CD4-positive, alpha-beta T cell treated with Interleukin-6 for 4 hours (primary cell): ENCODE measurements at places on chromosomes 2 and 18.
A peak's percentile ranks its signal among the peaks of the same experiment; 100 is the strongest.

GRCh38 chr2:159982842-159983785, 79.3 kb downstream of the PLA2R1 start:
- no peak for DNase-seq

- DNase-seq, result no peak
These were observed 7.6 kb downstream of the ITM2C start for GRCh38 chr2:230872151-230872967.

DNA sequence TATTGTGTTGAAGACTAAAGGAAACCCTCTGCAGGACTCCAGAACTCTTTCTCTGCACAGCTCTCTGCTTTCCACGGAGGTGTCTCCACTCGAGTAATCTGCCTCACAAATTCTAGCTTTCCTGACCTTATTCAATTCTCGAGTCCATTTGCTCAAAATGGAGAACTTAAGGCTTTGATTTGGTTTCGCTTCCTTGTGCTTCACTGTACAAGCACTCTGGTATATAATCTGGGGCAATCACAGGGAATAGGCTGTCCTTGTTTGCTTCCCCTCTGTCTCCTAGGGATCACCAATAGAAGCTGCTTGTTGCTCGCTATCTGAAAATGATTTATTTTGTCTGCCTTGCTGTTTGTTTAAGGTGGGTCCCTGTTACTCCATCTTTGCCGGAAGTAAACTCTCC, 129.1 kb upstream of the DOCK10 start:
- DNase-seq, result no peak

GRCh38 chr2:60548845-60549237, 4.6 kb downstream of the BCL11A start:
- no peak for DNase-seq

GRCh38 chr18:80231616-80232015, 15.7 kb downstream of the PARD6G start:
- DNase-seq, result no peak

DNA sequence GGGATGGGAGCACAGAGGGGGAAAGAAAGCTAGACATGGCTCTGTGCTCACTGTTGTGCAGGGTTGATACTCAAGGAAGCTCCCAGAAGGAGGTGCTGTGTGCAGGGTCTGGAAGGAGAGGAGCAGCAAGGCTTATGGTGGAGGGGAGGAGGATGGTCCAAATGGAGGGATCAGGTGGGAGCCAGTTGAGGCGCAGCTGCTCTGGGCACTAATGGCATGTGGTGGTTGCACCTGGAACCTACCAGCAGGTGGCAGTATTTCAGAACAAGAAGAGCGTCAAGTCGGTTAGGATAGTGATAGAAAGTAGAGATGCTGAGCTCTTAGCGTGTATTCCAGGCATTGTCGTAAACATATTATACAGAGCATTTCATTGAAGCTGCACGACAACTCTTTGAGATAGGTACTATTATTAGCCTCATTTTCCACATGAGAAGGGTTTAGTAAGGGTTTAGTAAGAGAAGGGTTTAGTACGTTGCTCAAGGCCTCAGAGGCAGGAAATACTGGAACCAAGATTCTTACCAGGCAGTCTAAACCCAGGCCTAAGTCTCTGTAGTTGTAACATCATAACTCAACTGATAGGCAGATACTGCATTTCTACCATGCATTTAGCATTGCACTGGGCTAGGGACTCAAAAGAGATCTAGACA, 223.7 kb downstream of the CYP26B1 start:
- peak; percentile 51 for DNase-seq

GRCh38 chr2:107936433-107937359, 49.6 kb upstream of the SLC5A7 start:
- DNase-seq, result no peak

DNA sequence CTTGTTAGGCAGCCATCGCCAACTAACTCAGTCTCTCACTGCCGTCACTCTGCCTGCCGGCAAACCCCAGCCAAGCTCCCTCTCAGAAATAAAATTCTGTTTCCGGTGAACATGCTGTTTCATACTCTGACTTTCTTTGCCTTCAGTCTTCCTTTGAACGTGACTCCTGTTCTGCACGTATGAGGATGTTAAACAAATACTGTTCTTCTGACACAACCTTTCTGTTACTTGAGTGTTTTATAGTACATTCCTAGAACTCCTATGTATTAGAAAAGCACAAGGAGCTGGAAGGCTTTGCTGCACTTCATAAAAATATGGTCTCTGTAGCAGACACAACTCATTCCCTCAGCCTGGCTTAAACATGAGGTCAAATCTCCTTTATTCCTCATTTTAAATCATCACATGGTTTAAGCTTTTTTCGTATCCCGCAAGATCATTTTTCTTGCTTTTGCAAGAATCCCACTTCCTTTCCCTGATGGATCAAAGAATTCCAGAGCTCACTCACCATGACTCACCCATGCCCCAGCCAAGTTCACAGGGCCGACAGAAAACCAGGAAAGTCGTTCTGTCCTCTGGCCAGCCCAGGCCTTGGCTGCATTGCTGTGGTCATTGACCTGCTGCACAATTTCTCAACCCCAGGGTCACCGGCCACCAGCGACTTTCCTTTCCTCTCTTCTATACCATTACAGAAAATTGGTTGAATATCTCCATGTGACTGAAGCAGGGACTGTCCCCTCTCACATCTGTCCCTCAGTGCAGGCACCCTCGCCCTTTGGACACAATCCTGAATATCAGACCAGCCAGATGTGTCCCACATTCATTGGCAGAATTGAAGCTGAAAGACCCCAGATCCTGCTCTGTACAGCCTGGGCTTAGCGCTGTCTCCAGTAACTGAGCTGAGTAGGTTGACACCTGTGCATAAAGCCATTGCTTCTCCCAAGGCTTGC, 183.1 kb upstream of the ARL4C start:
- no peak for DNase-seq

DNA sequence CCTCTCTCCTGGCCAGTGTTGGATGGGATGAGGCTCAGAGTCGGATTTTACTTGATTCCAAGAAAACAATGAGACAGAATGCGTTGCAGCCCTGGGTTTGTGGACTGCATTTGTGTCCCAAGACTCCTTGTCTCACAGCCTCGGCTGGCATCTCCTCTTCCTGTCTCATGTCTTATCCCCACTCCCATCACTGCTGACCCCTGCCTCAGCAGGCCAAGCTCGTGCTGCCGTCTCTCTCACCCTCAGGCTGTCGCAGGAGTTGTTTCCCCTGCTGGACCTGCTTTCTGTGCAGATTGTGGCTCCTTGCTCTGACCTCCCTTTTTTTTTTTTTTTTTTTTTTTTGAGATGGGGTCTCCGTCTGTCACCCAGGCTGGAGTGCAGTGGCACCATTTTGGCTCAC, 70.2 kb upstream of the RALBP1 start:
- no peak for DNase-seq

GRCh38 chr18:12003894-12004293, 22.6 kb downstream of the IMPA2 start:
- no peak for DNase-seq

GRCh38 chr2:173076581-173077345, 1.1 kb downstream of the MAP3K20 start:
- DNase-seq, result peak; percentile 1

DNA sequence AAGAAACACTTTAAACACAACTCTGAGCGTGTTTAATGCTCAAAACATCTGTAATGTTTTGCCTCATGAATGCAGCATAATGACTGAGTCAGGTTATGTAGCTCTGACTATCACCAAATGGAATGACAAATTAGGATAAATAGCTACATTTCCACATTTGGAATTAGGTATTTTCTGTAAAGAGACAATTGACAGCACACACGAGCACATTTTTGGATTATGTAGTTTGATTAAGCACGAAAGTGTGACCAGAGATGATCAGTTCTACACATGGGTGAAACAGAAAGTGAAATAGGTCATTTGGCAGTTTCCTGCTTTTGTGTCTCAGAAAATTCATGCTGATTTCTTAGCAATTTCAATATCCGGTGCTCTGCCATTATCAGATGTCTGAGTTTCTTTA, 29.0 kb downstream of the LPIN1 start:
- DNase-seq, result no peak

- no peak for DNase-seq
These were observed 287.9 kb downstream of the ETAA1 start for GRCh38 chr2:67684991-67685390.

GRCh38 chr2:168427451-168427850, 28.6 kb upstream of the CERS6 start:
- no peak for DNase-seq

DNA sequence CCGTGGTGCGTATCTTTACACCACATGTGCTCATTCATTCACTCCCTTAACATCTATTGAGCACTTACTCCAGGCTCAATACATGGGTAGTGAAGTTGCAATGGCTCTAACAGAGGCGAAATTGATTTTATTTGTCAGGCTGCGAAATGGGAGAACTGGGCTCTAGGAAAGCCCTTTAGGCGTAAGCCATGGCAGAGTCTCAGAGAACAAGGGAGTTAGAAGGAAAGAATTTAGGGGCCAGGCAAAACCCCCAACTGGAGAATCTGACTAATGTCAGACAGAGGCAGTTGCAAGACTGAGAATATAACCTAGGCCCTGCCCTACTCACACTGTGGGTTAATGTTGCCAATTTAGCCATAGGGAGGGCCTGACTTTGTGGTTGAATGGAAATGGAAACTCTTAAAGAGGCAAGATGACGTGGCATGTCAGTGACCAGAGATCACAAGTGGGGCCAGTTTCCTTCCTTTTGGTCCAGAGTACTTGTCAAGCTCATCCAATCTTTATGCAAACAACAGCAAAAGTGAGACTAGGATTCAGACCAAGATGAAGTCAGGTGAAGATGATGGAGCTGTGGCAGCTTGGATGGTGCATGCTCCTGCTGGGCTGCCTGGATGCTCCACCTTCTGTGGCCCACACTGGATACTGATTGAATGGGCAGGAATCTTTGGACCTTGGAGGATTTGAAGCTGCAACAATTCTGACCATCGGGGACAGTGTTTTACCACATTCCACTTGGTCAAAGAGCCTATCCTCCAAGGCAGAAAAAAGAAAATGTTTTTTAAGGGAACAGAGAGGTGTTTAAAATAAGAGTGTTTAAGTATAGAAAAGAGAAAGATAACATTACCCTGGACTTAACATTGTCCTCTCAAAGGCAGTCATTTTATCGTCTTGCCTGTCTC, 92.2 kb downstream of the CAPN13 start:
- DNase-seq, result no peak

GRCh38 chr18:13463526-13464210, 245.1 kb downstream of the LDLRAD4 start:
- peak; percentile 44 for DNase-seq

- DNase-seq, result no peak
These were observed 82.0 kb downstream of the STK39 start for GRCh38 chr2:168165397-168165796.

DNA sequence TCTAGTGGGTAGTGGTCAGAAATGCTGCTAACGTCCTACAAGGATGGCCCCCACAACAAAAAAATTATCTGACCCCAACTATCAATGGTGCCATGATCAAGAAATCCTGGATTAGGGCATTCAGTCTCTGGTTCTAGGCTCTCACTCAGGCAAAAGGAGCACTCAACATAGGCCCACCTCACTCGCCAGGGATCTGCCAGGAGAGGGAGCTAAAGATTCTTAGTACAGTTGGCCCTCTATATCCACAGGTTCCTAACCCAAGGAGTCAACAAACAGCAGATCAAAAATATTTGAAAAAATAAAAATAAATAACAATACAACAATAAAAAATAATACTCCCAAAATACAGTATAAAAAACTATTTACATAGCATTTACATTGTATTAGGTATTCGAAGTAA, 10.0 kb downstream of the SLC4A5 start:
- no peak for DNase-seq

DNA sequence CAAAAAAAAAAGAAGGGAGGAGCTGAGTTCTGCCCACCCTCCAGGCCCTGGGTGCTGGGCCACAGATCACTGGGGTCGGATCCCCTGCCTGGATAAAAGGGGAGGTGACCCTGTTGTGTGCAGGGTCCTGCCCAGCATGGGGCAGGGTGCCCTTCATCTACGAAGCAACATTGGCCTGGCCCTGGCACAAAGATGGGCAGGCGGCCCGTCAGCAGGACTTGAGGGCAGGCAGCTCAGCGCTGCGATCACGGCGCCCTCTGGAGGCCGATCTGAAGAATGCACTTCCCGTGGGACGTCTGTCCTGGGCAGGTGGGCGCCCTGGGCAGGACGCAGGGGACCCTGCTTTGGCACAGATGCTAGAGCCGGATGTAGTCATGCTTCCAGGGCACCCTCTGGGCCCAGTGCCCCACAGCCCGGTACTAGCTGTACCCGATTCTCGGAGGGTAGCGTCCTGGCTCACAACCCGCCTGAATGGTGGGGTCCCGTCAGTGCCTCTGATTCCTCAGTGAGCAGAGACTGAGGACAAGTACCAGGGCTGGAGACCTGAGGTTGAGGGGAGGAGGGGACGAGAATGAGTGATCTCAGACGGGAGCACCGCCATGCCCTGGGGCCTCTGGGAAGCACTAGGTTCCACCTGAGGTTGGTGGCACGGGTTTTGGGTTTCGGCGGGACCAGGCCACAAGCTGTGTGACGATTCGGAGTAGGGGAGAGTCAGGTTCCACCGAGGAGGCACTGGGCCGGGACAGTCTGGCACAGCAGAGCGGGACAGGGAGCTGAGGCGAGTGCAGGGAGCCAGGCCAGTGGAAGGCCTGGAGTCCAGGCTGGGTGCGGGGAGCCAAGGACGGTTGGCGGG, 18.0 kb downstream of the ARID5A start:
- DNase-seq, result peak; percentile 76

GRCh38 chr2:85584857-85585780, 888 bp downstream of the VAMP5 start:
- no peak for DNase-seq

GRCh38 chr18:28124131-28125029, 52.5 kb downstream of the CDH2 start:
- no peak for DNase-seq

- DNase-seq, result no peak
These were observed 330.5 kb downstream of the ETAA1 start for GRCh38 chr2:67727623-67728022.

DNA sequence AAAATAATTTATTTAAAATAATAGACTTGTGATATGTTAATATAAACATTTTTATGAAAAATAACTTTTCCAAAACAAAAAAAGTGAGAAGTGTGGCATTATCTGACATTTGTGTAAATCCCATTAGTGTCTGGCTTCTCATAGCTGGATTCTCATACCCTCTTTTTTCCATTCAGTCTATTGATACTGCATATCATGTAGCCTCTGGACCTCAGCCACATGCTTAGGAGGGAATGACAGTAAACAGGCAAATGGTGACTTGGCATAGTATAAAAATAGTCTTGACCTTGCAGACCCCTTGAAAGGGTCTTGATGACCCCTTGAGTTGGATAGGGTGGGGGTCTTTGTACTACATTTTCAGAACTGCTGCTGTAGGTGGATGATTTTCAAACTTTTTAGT, 29.2 kb downstream of the GALNT1 start:
- no peak for DNase-seq

GRCh38 chr2:66440708-66441497, 6.0 kb downstream of the MEIS1 start:
- DNase-seq, result no peak

GRCh38 chr2:50066873-50067272, 912.6 kb upstream of the FSHR start:
- no peak for DNase-seq
